Stimulated activated CD8-positive, alpha-beta memory T cell treated with anti-CD3 and anti-CD28 coated beads, Interleukin-15, amount 100 ng/mL, for 24 hours (primary cell): ENCODE measurements at places on chromosomes 7 and 10.

GRCh38 chr10:9834434-9834833, 1183.2 kb upstream of the CELF2 start:
- no peak for DNase-seq

DNA sequence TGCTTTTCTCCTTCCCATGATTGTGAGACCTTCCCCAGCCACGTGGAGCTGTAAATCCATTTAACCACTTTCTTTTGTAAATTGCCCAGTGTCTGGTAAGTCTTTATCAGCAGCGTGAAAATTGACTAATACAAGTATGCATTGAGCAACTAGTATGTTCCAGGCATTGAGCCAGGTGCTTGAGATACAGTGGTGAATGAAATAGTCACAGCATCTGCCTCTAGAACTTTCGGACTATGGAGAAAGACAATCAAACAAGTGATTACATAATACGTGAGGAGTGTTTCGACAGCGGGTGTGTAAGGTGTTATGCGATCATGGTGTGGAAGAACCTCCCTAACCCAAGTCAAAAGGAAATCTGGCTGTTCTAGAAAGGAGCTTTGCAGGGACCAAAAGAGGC, 21.6 kb upstream of the NUP205 start:
- no peak for DNase-seq

DNA sequence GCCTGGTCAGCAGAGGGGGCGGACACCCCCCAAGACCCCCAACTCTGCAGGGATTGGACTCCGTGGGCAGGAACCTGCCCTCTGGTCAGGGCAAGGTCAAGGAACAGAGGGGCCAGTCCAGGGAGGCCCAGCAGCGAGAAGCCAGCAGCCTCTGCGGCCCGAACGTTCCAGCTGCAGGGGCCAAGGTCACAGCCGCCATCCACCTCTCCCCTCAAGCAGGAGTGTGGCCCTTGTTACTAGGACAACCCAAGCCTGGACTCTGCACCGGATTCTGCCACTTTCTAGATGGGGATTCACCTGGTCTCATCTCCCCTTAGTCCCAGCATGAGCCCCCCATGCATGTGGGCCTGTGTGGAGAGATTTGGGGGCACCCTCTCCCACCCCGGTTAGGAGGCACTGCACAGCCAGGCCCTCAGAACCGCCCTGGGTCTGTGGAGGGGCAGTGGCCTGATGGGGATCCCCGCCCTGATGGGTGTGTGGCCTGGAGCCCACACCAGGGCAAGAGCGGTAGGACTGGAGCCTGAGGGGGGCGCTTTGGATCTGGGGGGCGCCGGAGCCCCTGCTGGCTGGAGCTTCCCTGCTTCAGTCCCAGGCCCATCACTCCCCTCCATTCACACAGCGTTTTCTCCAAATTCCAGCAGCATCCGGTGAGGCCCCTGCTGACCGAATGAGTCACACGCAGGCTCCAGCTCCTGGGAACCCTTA, 18.1 kb downstream of the ADGRA1 start:
- DNase-seq, result no peak

DNA sequence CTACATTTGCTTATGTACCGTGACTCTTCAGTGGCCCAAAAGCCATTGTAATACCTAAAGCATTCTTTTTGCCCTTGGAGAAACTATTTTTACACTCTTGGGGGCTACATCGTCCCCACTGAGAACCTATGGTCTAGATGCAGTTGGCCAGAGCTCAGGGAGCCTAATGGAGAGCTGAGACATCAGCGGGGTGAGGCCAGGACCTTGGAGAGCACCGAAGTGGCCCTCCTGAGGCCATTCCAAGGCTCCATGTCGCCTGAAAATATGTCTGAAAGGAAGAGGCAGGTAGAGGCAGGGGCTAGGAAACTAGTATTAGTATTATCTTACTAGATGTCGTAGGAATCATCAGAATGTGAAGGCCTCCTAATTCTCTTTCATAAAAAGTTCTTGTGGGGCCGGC, 4.9 kb downstream of the PKD2L1 start:
- DNase-seq, result no peak

GRCh38 chr7:127768241-127768640, 116.2 kb downstream of the SND1 start:
- no peak for DNase-seq

DNA sequence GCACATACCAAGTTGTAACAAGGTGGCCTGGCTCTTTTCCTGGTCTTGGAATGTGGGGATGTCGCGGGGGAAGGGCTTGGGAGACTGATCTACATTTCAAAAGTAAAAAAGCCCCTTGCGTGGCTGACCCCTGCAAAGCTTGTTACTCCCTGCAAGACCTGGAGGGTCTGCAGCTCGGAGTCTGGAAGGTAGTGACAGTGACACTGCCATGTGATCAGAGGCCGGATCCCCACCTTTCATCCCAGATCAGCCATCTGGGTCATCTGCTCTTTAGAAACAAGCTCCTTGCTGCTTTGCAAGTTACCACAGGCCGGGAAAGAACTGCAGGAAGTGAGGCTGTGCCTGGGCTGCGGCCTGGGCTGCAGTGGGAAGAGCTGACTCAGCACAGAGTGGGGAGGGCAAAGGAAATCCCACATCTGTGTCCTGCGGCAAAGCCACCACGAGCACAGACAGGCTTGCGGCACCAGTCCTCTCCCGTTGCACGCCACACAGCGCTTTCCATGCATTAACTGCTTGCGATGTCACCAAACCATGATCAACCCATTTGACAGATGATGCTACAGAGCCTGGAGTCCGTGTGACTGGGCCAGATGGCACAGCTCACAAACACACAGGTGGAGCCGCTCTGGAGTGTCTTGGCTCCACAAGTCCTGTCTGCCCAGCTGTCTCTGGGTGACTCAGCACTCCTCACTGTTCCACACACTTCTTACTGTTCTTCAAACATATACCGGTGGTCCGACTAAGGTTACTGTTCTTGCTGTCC, 97.7 kb downstream of the SH3PXD2A start:
- peak; percentile 37 for DNase-seq

DNA sequence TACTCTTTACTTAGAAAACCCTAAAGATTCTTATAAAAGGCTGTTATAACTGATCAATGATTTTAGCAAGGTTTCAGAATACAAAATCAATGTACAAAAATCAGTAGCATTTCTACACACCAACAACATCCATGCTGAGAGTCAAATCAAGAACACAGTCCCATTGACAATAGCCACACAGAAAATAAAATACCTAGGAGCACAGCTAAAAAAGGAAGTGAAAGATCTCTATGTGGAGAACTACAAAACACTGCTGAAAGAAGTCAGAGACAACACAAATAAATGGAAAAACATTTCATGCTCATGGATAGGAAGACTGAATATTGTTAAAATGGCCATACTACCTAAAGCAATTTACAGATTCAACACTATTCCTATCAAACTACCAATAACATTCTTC, 427.0 kb downstream of the KCNMA1 start:
- DNase-seq, result no peak

DNA sequence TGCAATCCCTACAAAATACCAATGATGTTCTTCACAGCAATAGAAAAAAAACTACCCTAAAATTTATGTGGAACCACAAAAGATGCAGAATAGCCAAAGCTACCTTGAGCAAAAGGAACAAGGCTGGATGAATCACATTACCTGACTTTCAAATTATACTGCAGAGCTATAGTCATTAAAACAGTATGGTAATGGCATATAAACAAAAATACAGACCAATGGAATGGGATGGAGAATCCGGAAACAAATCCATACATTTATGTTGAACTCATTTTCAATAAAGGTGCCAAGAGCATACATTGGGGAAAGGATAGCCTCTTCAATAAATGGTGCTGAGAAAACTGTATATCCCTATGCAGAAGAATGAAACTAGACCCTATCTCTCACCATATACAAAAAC, 18.7 kb downstream of the GSDME start:
- DNase-seq, result no peak

GRCh38 chr10:117980216-117980615, 66.5 kb downstream of the RAB11FIP2 start:
- no peak for DNase-seq

- no peak for DNase-seq
These were observed 66.3 kb upstream of the SP4 start for GRCh38 chr7:21361413-21362125.

DNA sequence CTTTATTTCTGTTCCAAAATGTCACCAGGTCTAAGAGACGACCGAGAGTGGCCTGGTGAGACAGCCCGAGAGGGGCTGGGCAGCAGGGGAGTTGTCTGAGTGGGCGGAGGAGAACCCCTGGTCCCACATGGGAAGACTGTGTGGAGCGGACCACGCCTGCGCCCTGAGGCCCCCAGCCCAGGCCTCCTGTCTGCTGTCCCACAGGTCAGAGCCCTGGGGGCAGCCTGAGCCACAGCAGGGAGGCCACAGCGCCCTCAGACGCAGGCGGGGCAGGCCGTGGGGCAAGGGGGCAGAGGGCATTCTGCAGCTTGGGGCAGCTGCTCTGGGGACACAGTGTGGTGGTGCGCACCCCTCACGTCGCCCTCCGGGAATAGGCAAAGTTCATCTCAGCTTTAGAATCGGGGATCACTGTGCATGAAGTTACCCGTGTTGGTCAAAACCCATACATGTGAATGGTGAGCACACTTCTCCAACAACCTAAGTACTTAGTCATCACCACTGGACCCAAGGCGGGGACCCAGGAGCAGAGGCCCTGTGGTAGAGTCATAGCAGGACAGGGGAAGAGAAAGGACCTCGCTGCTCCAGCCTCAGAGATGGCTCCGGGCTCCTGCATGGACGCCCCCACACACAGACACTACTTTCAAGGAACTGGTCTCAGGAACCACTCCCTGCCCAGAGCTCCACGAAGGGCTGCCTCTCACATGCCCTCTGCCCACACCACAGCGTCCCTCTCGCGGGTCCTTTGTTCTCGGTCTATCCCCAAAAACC, 214.7 kb downstream of the ELFN1 start:
- DNase-seq, result no peak

- DNase-seq, result no peak
These were observed 38.6 kb downstream of the NACAD start for GRCh38 chr7:45050198-45050597.

- DNase-seq, result no peak
These were observed 76.4 kb upstream of the ZMIZ1 start for GRCh38 chr10:78992333-78992732.

DNA sequence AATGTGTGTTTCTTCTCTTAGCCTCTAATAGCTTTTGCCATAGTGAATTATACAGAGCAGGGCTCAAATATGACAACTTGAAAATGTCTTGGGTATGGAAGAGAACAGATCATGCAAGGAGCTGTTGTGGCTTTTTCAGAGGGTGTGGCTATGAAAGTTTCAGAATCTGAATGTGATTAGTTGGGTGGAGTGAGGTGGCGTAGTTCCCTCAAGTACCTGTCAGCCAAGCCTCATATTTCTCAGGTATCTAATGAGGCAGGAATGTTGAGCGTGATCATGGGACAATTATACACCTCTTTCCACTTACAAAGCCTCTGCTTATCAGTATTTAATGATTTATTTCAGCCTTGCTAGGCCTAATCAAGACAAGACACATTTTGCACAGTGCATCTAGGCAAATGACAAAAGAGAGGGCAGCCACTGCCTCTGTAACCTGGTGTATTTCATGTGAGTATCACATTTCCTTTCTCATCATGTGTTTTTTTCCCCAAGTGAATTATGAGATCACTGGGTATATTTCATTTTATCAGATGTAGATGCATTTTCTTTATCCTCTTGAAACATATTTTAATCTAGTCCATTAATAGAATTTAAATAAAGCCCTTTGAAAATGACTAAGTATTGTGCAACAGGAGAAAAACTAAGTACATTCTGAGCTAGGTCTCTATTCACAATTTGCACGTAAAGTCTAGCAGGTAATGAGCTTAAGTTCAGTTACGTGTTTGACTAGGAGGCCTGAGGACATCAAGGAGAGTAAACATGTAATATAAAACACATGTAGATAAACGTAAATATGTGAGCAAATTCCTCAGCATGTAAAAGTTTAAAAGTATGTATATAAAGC, 644.4 kb upstream of the IGFBP3 start:
- DNase-seq, result no peak

GRCh38 chr7:47191316-47191715, 390.6 kb downstream of the TNS3 start:
- DNase-seq, result no peak

DNA sequence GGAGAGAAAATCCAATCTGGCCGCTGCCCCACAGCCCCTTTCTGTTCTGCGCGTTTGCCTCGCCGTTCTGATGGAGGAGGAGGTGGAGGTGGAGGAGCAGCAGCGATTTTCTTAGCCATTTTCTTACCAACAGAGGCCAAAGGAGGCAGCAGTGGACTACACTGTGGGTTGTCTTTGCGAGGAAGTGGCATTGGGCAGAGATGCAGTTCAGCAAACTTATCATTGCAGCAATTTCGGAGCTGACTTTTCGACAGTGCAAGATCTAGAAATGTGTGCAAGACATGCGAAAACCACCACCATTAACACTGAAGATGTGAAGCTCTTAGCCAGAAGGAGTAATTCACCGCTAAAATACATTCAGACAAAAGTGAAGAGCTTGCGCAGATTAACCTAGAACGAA, 1.9 kb upstream of the ARL4A start:
- no peak for DNase-seq

DNA sequence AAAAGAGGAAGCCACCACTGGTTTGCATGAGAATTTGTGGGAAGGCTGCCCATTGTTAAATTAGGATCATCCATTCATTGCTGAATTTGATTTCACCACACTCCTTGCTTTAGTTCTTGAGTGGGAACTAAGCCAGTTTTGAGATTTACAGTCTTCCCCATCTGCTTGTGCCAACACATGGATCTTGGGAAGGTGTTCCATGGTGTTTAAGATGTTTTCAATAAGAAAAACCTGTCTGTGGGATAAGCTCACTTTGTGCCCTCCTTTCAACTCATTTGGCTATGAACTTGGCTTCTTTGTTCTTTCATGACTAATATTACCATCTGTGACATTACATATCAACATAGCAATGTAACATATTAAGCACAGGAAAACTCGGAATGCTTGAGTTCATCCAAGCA, 73.2 kb downstream of the INHBA start:
- DNase-seq, result no peak

GRCh38 chr7:92057375-92057774, 76.9 kb downstream of the CYP51A1 start:
- DNase-seq, result no peak

DNA sequence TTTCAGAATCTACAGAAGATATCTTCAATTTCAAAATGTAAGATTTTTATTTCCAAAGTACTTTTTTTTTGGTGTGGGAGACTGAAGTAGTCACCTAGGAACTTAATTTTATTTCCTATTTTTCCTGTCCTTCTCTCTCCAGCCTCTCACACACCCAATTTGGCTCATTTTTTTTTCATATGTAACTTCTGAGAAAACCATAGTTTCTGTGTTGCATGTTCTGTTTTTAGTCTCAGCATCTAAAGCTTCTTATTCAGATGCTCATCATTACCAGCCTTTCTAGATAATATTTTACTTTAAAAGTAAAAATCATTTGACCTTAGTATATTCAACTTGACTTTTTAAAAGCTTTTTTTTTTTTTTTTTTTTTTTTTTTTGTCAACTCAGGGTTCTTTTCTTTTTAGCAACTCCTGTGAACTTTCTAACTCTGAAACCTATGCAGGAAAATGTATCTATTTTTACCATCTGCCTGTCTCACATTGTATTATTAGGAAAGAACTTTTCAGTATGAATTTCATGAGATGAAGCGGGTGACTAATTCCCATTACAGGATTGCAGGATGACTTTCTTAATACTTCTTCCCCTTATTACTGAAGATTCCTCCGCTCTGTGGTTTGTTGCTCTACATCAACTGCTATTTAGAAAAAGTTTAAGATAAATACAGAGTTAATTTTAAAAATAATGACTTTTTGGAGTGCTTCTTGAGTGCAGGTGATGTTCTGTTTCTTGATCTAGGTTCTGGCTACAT, 73.6 kb upstream of the LSM8 start:
- DNase-seq, result no peak

- no peak for DNase-seq
These were observed 3.2 kb upstream of the OGDH start for GRCh38 chr7:44603193-44603592.
